Stimulated activated CD8-positive, alpha-beta memory T cell treated with anti-CD3 and anti-CD28 coated beads, Interleukin-15, amount 100 ng/mL, for 24 hours (primary cell): ENCODE measurements at places on chromosomes 16 and 17.
A peak's percentile ranks its signal among the peaks of the same experiment; 100 is the strongest.

DNA sequence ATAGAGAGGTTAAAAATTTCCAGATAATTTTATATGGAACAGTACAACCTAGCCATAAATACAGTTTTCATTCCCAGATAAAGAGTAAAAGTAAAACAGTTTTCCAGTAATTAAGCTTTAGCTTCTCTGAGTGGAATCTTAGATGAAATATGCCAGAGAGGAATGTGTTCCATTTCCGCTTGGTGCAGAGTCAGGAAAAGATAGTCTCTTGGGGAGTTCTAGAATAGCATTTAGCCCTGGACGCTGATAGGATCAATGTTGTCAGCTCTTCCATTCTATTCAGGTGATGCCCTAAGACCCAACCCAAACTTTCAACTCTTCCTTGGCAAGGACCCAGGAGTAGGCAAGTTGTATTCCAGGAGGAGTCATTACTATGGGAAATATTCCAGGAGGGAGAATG, 30.9 kb upstream of the ABCA3 start:
- DNase-seq: no peak

DNA sequence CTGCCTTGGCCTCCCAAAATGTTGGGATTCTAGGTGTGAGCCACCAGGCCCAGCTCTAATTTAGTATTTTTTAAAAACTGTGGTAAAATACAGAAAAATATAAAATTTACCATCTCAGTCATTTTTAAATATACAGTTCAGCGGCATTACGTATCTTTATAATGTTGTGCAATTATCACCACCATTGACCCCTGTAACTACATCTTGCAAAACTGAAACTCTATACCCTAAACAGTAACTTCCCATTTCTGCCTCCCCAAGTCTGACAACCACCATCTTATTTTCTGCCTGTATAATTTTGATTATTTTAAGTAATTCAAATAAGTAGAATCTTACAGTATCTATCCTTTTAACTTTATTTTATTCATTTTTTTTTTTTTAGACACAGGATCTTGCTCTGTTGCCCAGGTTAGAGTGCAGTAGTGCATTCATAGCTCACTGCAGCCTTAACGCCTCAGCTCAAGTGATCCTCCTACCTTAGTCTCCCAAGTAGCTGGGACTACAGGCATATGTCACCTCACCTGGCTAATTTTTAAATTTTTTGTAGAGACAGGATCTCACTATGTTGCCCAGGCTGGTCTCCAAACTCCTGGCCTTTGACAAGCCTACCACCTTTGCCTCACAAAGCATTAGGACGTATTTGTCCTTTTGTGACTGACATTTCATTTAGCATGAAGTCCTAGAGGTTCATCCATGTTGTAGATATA, 10.9 kb upstream of the GGA2 start:
- no peak for DNase-seq

- peak; percentile 87 for DNase-seq
Measured at GRCh38 chr17:47698749-47699535, 5.0 kb downstream of the TBKBP1 start.

GRCh38 chr17:77266891-77267341, 126.1 kb downstream of the SEC14L1 start:
- no peak for DNase-seq

DNA sequence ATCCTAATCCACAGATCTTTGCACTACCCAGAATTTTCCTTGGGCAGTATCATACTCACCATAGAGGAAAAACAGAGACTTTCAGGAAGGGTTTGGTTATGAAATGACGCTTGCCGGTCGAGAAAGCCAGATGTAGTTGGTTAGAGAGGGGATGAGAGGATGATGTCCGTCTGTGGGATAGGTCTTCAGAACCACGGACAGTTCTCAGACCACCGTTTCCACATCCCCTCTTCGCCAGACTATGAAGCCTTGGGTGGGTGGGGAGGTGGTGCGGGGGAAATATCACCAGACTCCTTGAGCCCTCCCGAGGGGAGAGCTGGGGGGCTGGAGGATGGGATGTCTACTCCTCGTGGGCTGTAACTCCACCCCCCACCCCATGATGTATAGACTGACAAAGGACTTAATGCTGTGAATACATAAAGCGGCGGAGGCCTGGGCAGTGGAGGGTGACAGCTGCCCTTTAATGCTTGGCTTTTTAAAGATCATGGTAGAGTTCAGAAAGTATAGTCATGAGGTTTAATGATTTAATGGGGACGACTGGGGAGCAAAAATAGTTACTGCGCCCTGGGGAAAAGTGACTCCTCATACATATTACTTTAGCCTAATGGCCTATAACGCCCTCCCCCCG, 96.6 kb downstream of the MRM1 start:
- DNase-seq: no peak

- no peak for DNase-seq
Measured at GRCh38 chr16:74623839-74624235, 16.9 kb upstream of the GLG1 start.
